IPS DF 19.7 (cell line): ENCODE measurements at places on chromosomes 16 and 17.

DNA sequence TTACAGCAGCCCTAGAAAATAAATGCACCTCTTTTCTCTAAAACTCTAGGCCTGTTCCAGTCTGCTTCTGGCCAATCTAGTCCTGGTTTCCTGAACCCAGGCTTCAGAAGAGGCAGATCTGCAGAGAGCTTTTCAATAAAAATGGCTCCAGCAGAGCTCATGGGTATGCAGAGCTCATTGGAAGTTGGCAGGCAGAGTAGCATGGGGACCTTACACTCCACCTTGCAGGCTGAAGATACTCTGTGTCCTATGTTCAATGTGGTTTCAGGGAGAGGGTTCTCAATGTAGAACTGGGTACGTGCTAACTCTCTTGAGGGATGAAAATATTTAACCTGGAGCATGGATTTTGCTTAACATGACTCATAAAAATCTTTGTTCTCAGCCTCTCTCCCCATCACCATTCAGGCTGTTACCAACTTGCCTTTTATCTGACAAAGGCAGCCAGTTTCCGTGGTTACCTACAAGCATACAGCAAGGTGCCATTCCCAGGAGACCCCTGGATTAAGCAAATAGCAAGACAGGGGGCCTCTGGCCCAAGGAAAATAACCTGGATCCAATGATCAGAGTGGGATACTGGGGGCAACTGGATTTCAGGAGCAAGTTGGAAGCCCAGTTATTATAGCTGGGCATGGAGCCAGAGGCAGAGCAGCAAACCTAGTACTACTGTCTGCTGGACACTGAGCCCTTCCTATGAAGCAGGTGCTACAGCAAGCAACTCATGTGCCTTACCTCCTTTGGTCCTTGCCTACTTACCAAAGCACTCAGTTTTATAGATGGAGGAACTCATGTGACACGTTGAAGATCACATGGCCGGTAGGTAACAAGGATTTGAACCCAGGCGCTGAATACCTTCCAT is 98.2 kb upstream of the DHX40 start:
- no peak for DNase-seq

DNA sequence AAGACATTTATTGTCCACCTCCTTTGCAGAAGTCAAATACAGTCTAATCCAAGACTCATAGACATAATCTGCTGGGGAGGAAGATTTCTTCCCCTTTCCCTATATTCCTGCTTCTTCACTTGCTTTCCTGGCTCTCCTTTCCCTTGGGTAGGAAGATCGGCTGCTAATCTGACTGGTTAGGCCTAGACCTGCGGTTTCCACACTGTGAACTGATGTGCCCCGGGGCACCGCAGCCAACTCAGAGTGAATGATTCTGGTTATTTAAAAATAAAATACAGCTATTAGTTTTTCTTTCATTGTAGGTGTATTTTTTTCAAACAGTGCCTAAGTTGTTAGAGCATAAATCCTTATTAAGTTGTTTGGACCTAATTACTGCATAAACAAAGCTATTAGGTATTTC is 78.9 kb downstream of the DNAH3 start:
- no peak for DNase-seq

- no peak for DNase-seq
Observed at GRCh38 chr17:74243013-74243755, 29.8 kb downstream of the TTYH2 start.

DNA sequence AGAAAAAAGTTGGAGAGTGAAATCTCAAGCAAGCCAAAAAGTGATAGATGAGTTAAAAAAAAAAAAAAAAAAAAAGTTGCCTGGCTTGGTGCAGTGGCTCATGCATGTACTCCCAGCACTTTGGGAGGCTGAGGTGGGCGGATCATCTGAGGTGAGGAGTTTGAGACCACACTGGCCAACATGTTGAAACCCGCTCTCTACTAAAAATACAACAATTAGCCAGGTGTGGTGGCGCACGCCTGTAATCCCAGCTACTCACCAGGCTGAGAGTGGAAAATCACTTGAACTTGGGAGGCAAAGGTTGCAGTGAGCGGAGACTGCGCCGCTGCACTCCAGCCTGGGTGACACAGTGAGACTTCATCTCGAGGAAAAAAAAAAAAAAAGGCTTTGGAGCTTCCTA is 668.8 kb downstream of the WWOX start:
- DNase-seq, result no peak

- no peak for DNase-seq
Observed at GRCh38 chr17:9242497-9242881, 221.2 kb downstream of the NTN1 start.

GRCh38 chr17:65556014-65556909 is 5.2 kb downstream of the AXIN2 start:
- no peak for DNase-seq

DNA sequence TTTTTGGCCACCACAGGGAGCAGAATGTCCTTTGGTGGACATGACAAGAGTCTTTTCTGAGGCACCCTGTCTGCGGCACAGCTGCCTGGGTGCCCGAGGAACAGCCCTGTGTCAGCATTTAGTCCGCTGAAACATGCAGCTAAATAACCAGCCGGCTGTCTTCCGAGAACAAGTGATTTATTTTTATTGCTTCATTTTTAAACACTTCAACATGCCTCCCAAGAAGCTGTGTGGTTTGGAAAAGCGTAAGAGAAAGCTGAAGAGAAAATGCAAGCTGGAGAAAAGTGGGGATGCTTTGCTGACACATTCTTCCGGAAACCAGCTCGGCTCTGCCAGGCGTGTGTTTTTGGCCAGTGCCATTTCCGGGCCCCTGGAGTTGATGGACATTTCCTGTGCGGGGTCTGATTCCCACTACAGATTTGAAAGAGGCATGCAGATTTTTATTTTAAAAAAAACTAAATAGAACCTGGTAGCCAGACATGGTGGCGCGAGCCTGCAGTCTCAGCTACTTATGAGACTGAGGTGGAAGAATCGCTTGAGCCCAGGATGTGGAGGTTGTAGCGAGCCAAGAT is 94.7 kb downstream of the SEC14L1 start:
- no peak for DNase-seq

DNA sequence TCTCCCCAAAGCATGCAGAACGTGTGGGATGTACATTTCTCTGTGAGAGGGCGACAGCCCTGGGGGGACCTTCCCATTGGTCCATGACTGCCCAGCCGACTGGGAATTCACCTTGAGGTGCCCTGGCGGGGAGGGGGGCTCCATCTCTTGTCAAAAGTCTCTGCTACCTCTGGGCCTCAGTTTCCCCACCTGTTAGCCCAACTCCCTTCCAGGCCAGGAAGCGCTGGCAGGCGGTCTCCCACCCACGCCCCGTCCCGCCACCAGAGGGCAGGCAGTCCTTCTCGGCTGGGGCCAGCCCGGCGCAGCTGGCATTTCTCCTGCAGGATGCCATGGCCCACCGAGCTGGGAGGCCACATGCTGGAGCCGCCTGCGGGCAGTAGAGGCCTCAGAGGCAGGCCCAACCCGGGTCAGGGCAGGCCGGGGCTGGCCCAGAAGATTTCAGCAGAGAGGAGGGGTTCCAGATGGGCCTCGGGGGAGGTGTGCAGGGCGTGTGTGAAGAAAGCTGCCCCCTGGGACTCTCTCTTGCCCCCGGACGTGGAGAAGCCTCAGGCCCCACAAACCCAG is 16.6 kb downstream of the CD7 start:
- no peak for DNase-seq

- DNase-seq, result no peak
Observed at GRCh38 chr16:66539623-66540469, 10.1 kb downstream of the TK2 start.

DNA sequence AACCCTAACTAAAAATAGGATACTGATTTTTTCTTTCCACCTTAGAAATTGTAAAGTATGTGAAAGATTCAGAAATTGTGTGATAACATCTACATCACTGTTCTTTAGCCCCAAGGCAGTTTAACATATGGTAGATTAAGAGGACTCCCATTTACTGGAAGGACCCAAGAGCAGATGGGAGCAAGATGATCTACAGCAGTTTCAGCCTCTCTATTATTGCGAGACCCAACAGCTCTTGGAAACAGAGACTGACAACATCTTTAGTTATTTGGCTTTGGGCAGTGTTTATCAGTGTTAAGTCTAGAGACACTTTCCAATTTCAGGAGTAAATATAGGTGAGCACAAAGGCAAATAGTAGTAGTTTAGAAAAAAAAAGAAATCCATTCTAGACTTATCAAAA is 124.9 kb upstream of the CORO6 start:
- DNase-seq, result no peak

DNA sequence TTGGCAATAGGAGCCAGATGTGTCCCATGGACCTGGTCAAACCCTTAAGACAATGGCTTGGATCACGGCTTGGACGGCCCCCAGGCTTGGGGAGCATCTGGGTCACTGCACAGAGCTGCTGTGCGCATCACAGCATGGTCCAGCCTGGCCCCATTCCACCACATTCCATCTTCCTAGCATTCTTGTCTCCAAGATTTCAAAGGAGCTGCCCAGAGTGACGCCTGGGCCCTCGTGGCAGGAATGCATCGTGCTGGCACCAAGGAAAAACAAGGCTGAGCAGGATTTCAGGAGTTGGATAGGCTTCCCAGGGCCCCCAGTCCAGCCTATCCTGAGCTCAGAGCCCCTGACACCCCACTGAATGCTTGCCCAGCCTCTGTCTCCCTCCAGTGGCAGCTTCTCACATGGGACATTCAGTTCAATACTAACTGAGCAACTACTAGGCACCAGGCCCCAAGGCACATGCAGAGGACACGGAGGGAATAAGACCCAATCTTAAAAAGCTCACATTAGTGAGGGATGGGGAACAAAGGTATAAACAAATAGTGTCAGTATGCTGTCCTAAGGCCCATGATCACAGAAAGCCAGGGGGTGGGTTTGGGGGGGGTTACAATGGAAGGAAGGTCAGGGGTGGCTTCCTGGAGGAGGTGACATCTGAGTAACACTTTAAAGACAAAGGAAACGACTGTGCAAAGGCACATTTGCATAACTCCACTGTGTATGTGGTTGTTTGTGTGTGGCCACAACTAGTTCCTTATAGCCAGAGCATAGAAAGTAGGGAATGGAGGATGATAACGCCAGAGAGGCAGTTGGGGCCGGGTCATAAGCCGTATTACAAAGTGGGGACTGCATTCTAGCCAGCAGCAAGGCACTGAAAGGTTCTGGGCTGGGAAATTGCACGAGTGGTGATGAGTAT is 34.1 kb downstream of the TK2 start:
- no peak for DNase-seq

GRCh38 chr17:80364091-80364691 is 50.8 kb upstream of the ENDOV start:
- DNase-seq, result no peak

GRCh38 chr17:50480854-50481490 is 2.3 kb downstream of the RSAD1 start:
- no peak for DNase-seq

DNA sequence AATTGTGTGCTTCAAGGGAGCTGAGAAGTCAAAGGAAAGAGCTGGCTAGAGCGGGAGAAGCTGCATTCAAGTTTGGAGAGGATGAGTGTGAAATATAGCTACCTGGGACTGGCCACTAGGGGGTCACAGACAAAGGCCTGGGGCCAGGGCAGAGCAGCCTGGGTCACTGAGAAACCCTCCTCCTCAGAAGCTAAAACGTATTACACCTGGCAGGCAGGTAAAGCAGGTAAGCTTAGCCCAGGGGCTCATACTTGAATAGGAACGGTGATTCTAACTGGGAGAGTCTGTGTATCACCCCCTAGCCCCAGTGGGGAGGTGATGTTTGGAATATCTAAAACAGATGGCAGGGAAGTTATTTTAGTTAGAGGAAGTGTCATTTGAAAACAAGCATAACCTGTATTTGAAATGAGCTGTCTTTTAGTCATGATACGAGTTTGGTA is 6.8 kb downstream of the KRT37 start:
- peak; percentile 42 for DNase-seq
